ENCODE measurements at places on chromosomes 2 and 18. TPM values are rescaled to one million over a fixed set of nuclear protein-coding genes. Genes with fewer than 3 reads are reported as not detected.

DNAJC5G gene
- total RNA-seq = not detected

GALNT3 gene
- 4.8 TPM for total RNA-seq

ZSWIM2 gene
- not detected for total RNA-seq

ABCG5 gene
- total RNA-seq = not detected

DNA sequence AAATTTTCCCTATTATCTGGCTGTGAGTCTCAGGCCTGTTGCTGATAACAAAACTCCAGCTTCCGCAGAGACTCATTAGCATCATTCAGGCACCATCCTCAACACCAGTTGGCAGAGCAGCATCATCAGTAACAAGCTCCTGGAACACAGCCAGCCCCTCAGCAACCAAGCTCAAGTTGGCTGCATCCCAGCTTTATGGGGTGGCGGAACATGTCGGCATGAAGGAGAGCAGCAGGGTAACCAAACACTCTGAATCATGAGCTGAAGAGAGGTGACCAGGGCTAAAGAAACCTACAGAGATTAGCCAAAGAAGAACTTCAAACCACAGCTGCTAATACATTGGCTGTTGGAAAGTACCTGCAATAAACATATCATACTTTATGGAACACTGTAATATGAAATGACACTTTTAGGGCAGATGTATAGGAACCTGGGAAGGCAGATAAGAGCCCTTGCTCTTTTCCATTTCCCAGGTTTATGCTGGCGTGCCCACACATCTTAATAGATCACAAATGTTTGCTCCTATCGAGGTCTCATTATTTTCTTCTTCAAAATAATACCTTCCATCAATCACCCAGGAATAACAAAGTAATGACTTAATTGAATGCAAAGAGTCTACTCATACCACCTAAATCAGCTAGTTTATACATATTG is 63.8 kb downstream of the PDE11A start:
- H3K27me3 ChIP-seq = peaks cover 3% of the 10 kb centered on the region
- no peaks in the 10 kb centered on the region for H3K4me1 ChIP-seq
- no peak overlapping the region for H3K4me3 ChIP-seq
- no peaks in the 10 kb centered on the region for H3K36me3 ChIP-seq
- DNase-seq = no peak
- no peak overlapping the region for H3K27ac ChIP-seq

DNA sequence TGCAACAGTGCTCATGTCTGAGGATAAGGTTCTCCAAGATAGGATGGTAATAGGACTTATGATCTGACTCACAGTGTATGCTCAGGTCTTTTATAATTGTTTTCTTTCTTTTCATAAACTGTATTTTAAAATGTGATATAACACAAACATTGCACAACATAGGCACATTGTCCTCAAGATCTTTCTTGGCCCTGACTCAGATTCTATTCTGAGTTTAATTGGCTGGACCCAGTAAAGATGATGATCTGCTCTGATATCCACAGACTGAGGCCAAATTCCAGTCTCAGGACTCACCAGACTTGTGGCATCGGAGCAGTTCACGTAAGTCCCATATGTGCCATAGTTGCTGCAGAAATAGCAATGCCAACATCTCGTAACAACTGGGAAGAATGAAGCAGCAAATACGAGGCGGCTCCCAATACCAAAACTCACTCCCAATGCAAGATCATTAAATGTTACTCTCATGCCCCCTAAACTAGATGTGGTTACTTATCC is 448.9 kb upstream of the SLC14A2 start:
- H3K36me3 ChIP-seq = no peaks in the 10 kb centered on the region
- H3K4me3 ChIP-seq = no peak overlapping the region
- no peak overlapping the region for H3K27ac ChIP-seq
- no peak for DNase-seq
- peaks cover 2% of the 10 kb centered on the region for H3K27me3 ChIP-seq

DNA sequence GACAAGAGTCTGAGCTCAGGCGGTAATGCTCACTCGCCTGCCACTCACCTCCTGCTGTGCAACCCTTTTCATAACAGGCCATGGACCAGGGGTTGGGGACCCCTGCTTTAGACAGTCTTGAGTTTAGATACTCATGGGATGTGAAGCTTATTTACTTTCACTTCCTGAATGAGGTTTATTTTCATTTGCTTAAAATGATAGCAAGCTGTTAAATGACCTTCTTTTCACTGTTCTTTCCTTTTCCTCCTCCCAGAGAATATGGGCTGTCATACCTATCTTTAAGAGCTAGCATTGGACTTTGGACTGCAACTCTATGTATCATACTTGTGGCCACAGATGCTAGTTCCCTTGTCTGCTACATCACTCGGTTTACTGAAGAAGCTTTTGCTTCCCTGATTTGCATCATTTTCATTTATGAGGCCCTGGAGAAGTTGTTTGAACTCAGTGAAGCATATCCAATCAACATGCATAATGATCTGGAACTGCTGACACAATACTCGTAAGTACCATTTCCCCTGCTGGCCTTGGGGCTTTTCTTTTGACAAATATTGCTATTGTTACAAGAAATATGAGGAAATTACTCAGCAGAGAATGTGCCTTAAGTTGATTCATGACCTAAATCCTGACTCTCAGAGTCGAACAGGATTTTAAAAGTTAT is 168.5 kb downstream of the DPP4 start:
- peak overlapping the region; percentile 53 for H3K4me3 ChIP-seq
- no peak for DNase-seq
- peaks cover 25% of the 10 kb centered on the region for H3K4me1 ChIP-seq
- H3K36me3 ChIP-seq = peaks cover 2% of the 10 kb centered on the region
- H3K27ac ChIP-seq = peak overlapping the region; percentile 59
- H3K27me3 ChIP-seq = peaks cover 3% of the 10 kb centered on the region

DNA sequence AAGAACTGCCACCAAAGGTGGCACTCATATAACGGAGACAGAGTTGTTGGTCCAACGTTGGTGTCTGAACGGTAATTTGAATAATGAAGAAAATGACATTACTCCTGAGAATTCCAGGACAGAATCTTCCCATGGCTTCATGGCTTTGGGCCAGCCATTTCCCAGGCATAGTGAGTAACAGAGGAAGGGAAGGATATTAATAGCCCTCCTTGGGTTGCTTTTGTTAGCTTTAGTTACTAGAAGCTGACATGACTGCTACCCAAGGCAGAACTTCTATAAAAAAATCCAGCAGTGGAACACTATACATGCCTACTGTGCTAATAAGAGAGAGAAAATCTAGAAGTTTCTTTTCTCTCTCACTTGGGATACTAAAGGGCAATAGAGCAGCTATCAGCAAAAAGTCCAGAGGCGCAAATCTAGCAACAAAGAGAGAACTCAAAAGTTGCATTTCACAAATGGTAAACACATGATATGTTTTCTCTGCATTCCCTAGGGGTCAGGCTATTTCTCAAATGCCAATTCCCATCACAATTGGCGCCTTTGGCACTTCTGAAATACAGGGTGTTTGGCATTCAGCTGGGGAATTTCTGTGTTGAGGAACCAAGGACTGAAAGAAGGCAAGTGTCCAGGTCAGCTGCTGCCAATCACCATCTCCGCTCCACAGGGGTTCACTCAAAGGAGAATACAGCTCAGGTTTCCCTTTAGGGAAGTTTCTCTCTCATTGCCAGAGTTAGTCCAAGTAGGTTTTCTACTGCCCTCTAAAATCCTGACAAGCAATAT is 160.8 kb upstream of the KYNU start:
- no peak for DNase-seq
- H3K4me3 ChIP-seq = no peak overlapping the region
- H3K4me1 ChIP-seq = no peaks in the 10 kb centered on the region

DNA sequence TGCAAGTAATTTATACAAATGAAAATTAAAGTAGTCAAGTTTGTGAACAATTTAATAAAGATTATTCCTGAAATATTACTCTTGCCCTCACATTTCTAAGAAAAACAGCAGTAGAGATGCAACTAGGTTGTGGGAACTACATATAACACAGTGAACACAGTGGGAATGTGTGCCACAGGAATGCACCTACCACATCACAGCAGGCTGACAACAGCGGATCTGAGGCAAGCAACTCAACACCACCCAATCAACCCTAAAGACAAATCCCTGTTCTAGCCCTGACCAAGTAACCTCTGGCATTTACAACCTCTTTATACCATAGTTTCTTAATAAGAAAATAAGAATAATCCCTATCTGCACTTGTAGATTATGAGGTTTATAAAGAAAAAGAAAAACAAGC is 23.4 kb downstream of the MBOAT2 start:
- no peaks in the 10 kb centered on the region for H3K4me1 ChIP-seq
- peaks cover 4% of the 10 kb centered on the region for H3K27me3 ChIP-seq
- DNase-seq = no peak

- no peak overlapping the region for H3K4me3 ChIP-seq
- no peaks in the 10 kb centered on the region for H3K36me3 ChIP-seq
- H3K27ac ChIP-seq = no peak overlapping the region
Measured at GRCh38 chr2:17813010-17813741, 3.1 kb upstream of the MSGN1 start.

- H3K4me1 ChIP-seq = no peaks in the 10 kb centered on the region
- no peak overlapping the region for H3K4me3 ChIP-seq
- no peaks in the 10 kb centered on the region for H3K27me3 ChIP-seq
- DNase-seq = no peak
- no peak overlapping the region for H3K27ac ChIP-seq
- H3K36me3 ChIP-seq = no peaks in the 10 kb centered on the region
Measured at GRCh38 chr18:7815787-7816186, 248.7 kb downstream of the PTPRM start.

DNA sequence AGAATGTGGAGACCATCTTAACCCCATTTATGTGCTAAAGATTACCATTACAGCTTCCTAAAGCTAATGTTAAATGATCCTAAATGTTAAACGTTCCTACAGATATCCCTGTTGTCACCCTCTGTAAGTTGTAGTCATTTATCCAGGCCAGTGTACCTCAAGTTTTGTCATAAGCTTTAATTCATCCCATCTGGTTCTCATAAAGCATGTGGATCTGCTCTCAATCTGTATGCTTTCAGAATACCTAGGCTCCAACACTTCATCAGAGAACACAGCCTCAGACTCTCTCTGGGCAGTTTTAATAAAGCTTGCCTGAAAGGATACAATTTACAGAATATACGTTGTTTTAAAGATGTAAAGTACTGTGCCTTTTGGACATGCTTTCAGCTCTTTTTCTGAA is 4.2 kb upstream of the CCDC178 start:
- H3K27ac ChIP-seq = no peak overlapping the region
- H3K4me3 ChIP-seq = no peak overlapping the region
- no peaks in the 10 kb centered on the region for H3K4me1 ChIP-seq
- H3K27me3 ChIP-seq = peaks cover 12% of the 10 kb centered on the region
- no peak for DNase-seq

DNA sequence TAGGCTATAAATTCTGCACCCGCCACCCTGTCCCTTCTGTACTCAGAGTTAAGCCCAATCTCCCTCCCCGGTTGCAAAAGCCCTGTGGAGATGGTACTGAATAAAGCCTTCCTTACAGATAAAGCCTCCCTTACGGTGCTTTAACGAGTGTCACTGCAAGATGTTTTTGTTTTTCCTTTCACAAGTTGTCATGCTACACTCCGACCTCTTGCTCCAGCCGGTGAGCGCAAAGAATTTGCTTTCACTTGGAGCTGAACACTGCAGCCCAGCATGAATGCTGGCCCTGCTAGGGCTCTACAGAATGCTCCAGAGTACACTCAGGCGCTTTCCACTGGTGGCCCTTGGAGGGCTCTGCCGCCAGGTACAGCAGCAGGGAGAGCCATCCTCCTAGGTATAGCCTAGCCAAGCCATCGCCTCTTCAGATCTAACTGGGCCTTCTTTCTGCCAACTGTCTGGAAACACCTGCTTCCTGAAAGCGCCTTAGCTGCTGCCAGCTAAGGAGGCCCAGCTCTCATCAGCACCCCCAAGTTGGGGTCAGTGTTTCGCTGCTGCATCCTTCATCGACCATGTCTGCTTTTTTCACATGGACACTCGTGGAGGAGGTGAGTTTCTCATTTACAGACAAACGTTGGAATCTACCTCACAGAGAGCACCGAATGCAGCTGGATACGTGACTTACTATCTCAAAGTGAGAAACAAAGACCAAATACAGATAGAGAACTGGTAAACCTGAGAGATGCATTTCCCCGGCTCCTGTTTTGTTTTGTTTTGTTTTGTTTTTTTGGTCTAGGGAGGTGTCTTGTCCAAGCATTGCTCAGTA is 13.4 kb upstream of the CREG2 start:
- peaks cover 7% of the 10 kb centered on the region for H3K4me1 ChIP-seq
- H3K27me3 ChIP-seq = peaks cover 11% of the 10 kb centered on the region
- H3K27ac ChIP-seq = no peak overlapping the region
- no peak overlapping the region for H3K4me3 ChIP-seq
- DNase-seq = no peak

DNA sequence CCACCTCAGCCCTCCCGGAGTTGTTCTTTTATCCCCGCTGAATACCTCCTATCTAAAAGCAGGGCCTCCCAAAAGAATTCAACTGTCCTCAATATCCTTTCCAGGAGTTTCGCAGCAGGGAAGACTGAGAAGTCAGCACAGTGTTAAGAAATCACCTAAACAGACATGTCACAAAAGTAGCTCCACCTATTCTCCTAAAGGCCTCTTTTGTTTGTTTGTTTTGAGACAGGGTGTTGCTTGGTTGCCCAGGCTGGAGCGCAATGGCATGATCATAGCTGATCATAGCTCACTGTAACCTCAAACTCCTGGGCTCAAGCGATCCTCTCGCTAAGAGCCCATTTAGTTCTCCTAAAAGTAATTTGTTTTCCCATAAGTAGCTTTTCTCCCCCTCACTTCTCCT is 53.8 kb downstream of the TEX44 start:
- no peak for DNase-seq
- no peak overlapping the region for H3K4me3 ChIP-seq
- no peaks in the 10 kb centered on the region for H3K36me3 ChIP-seq
- no peaks in the 10 kb centered on the region for H3K27me3 ChIP-seq
- peak overlapping the region; percentile 37 for H3K27ac ChIP-seq
- peaks cover 41% of the 10 kb centered on the region for H3K4me1 ChIP-seq

- DNase-seq = no peak
- no peak overlapping the region for H3K27ac ChIP-seq
- no peak overlapping the region for H3K4me3 ChIP-seq
- peaks cover 2% of the 10 kb centered on the region for H3K36me3 ChIP-seq
Measured at GRCh38 chr18:74367905-74368304, 52.3 kb downstream of the C18orf63 start.

DNA sequence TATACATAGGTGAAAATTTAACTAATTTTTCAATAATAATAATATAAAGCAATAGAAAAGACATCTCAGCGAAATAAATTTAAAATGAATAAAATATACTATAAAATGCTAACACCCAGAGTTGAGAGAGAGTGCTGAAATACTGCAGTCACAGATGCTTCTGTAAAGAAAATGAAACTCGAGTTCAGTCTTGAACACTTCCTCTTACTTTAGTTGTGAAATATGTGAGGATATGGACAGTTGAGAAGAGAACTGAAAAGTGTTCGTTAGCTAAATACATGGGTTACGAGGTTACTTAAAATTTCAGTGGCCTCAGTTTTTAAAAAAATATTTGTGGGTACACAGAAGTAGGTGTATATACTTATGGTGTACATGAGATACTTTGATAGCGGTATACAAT is 106.8 kb downstream of the DNAH7 start:
- H3K27ac ChIP-seq = no peak overlapping the region
- no peak for DNase-seq
- no peak overlapping the region for H3K4me3 ChIP-seq
- no peaks in the 10 kb centered on the region for H3K4me1 ChIP-seq
- peaks cover 3% of the 10 kb centered on the region for H3K27me3 ChIP-seq

All from activated T-helper 1 cell treated with anti-CD3 and anti-CD28 coated beads, Interleukin-12 subunit alpha, Interleukin-12 subunit beta, Interleukin-2, Interleukin-4 antibody, amounts not matched to agents 30 ng/mL and 10 ng/mL and 1 ng/mL, durations not matched to agents 14 hours and 24 hours and 36 hours (primary cell).